Endothelial cell (in vitro differentiated cells): ENCODE measurements at places on chromosomes 1 and 21.

GRCh38 chr1:163068716-163069115 is 445 bp upstream of the RGS4 start:
- peak overlapping the region; percentile 76 for H3K4me3 ChIP-seq
- DNase-seq = no peak
- H3K27ac ChIP-seq = peak overlapping the region; percentile 57
- H3K4me1 ChIP-seq = peaks cover 30% of the 10 kb centered on the region
- peaks cover 6% of the 10 kb centered on the region for H3K36me3 ChIP-seq

- peaks cover 11% of the 10 kb centered on the region for H3K4me1 ChIP-seq
- DNase-seq = no peak
- no peak overlapping the region for H3K27ac ChIP-seq
- H3K36me3 ChIP-seq = peaks cover 23% of the 10 kb centered on the region
- no peak overlapping the region for H3K4me3 ChIP-seq
Observed at GRCh38 chr1:32782086-32782485, 35.1 kb downstream of the YARS1 start.

GRCh38 chr1:10087210-10087609 is 54.5 kb downstream of the UBE4B start:
- H3K27me3 ChIP-seq = no peaks in the 10 kb centered on the region
- H3K4me1 ChIP-seq = peaks cover 25% of the 10 kb centered on the region
- no peak for DNase-seq
- H3K27ac ChIP-seq = no peak overlapping the region

DNA sequence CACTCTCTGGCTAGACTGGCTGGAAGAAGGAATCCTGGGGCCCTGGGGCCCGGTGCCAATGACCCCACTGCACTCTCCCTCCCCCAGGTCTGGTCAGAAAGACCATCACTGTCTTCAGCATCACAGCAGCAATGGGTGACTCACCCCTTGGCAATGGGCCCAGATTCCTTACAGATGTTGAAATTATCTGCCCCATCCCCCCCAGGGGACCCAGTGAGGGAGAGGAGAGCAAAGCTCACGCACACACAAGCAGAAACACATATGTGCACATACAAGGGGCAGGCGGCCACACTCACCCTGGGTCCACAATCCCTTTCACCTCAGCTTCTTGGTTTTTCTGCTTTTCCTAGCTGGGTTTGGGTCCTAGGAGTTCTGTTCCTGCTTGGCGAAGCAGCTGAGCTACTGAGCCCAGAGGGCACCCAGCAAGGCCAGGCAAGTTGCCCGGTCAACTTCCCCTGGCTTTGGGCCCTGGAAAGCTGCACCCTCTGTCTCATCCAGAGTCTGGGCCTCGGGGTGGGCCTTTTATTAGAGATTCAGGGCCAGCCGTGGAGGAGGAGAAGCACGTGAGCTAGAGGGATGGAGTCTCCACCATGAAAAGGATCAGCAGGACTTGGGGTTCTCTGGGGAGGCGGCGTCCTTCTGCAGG is 2.6 kb downstream of the COL16A1 start:
- no peak overlapping the region for H3K27ac ChIP-seq
- no peak for DNase-seq
- H3K4me1 ChIP-seq = peaks cover 10% of the 10 kb centered on the region
- H3K4me3 ChIP-seq = no peak overlapping the region
- peaks cover 5% of the 10 kb centered on the region for H3K36me3 ChIP-seq
- H3K27me3 ChIP-seq = peaks cover 12% of the 10 kb centered on the region

DNA sequence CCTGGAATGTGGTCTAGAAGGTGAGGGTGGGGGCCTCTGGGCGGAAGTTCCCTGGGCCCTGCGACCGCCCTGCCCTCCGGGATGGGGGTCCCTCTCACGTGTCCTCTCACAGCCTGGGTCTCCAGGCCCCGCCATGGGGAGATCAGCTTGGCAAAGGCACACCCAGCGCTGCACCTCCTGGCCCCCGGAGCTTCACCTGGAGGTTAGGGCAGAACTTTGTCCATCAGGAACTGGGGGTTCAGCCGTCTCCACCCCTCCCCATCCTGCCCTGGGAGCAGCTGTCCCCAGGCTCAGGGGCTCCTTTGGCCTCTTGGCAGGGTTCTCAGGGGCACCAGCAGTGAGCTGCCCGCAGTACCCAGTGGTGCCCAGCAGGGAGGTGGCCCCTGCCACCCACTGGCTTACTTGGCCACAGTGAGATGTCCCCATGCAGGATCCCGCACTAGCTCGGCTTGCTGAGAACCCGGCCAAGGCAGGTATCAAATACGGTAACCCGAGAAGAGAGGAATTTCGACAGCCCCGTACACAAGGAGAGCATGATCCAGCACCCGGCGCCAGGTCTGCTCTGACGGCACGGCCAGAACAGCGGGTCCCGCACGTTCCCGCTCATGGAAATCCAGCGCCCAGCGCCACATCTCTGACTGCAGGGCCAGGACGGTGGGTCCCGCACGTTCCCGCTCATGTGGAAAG is 36.7 kb downstream of the RRP1 start:
- peaks cover 4% of the 10 kb centered on the region for H3K4me1 ChIP-seq
- no peak overlapping the region for H3K4me3 ChIP-seq
- H3K27me3 ChIP-seq = peaks cover 4% of the 10 kb centered on the region
